Gastroesophageal sphincter (tissue), 4 donors: ENCODE measurements at places on chromosomes 12 and 14. TPM values are rescaled to one million over a fixed set of nuclear protein-coding genes. Genes with fewer than 3 reads are reported as not detected.

GRCh38 chr14:50647753-50648152, 20.4 kb downstream of the SAV1 start:
- no peak for ATAC-seq

TMEM132D gene
- 0.94 TPM for total RNA-seq

PAPLN gene
- total RNA-seq, result 13.4 TPM

DNA sequence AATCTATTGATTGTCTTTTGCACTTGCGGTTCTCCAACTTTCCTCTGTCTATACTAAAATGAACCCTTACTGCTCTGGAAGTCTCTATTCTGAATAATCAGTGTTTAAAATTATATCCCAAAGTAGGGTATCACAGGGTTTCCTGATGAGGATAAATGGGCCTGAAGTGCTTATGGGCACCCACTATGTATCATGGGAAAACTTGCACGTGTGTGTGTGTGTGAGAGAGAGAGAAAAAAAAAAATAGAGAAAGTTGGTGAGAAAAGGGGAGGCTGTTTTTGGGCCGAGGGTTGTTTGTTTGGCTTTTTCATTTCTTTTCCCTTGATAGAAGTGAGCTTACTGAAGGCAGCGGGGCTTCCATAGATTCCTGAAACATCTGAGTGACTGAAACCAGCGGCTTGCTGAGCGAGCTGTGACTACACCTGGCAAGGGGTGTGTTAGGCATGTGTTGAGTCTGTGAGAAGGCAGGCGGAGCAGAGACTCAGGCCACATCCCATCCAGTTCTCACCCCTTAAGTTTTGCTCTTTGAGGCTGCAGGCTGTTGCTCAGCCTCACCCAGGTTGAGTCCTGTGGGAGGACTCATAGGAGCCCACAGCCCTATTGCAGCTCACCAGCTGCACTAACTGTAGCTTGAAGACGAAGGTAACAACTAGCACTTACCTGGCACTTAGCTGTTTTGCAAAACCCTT, 17.2 kb downstream of the PPFIBP1 start:
- no peak for ATAC-seq

INSM2 gene
- total RNA-seq, result not detected

- ATAC-seq, result no peak
Observed at GRCh38 chr12:7373226-7373625, 69.4 kb downstream of the ACSM4 start.

DNA sequence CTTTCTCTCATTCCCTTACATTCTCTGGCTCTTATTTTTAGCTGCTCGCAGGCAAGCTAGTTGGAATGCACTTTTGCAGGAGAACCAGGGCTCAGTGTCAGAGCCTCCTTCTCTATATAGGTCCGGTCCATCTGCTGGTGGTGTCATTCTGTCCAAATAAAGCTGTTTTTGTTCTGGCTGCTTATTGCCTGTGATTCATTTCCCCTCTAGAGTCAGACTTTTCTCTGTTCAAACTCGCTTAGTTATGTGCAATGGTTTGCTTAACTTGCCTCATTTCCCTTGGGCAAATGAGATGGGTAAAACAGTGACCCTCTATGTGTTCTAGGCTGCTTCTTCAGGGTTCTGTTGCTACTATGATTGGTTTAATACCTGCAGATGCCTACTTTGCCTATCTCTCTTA, 2.9 kb downstream of the SMARCD1 start:
- no peak for ATAC-seq

DNA sequence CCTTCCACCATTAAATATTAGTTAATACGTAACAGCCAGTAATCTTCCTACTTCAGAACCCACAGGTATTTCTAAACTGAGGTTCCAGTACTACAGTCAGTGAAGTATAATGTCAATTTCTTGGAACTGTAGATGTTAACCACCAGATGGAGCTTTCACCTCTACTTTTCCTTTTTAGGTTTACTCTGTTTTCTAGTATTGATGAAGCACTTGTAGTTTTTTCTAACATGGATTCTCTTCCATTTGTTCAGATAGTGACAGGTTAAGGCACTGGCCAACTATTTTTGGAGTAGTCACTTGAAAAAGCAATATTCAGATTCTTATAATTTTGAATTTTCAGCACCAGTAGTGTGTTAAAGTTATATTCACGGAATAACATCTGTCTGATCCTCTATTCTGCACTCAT, 4.6 kb upstream of the SEC23A start:
- no peak for ATAC-seq

GRCh38 chr12:49609875-49610154, 4.4 kb upstream of the FAM186B start:
- no peak for ATAC-seq

- ATAC-seq, result no peak
Observed at GRCh38 chr12:33605757-33606156, 166.1 kb upstream of the SYT10 start.

TRAF3 gene
- 21.3 TPM for total RNA-seq

GRCh38 chr12:88519802-88520435, 60.4 kb downstream of the KITLG start:
- ATAC-seq, result no peak

ALKBH2 gene
- 19.4 TPM for total RNA-seq
